Activated CD4-positive, CD25-positive, alpha-beta regulatory T cell treated with anti-CD3 and anti-CD28 coated beads, Interleukin-2, amount 50 U/mL, for 16 hours (primary cell): ENCODE measurements at places on chromosomes 2 and 18.

DNA sequence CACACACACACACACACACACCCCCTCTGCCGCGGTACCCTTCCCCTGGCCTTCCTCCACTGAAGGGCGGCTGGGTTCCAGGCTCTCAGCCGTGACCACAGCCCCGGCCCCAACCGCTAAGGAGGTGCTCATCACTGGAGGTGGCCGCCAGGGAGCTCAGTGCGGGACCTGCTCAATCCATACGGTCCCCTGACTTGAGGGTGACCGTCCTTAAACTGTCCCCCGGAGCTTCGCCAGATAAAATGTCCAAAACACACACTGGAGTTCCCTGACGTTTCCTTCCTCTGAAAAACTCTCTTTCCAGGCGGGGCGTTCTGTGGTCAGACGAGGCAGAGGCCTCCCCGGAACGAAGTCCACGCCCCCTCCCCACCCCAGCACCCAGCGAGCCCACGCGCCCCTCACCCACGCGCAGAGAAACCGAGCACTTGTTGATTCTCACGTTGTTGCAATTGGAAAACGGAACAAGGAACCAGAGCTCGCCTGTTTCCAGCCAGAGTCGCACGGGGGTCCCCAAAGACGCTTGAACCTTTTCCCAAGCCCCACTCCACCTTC lies 1.4 kb downstream of the MBP start:
- DNase-seq, result no peak

DNA sequence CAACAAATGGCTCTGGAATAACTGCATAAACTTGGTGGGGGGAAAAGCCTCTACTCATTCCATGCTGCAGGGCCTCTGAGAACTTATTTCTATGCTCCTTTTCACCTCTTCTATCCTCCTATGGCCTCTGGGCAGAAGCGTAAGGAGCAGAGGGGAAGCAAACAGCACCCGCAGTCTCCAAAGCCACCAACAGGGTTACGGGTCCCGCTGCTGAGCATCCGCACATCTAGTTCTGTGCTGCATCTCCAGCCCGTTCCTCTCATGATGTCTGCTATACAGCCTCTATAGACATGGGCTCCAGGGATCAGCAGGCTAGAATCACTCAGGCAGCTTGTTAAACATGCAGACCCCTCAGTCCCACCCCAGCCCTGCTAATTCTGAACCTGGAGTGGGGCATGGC lies 25.9 kb downstream of the PSTPIP2 start:
- no peak for DNase-seq

GRCh38 chr2:70188460-70188859 lies 2.4 kb downstream of the C2orf42 start:
- DNase-seq, result no peak

GRCh38 chr2:20662308-20662937 lies 4.5 kb upstream of the GDF7 start:
- DNase-seq, result no peak

GRCh38 chr2:240732911-240733622 lies 41.4 kb downstream of the AQP12A start:
- no peak for DNase-seq

DNA sequence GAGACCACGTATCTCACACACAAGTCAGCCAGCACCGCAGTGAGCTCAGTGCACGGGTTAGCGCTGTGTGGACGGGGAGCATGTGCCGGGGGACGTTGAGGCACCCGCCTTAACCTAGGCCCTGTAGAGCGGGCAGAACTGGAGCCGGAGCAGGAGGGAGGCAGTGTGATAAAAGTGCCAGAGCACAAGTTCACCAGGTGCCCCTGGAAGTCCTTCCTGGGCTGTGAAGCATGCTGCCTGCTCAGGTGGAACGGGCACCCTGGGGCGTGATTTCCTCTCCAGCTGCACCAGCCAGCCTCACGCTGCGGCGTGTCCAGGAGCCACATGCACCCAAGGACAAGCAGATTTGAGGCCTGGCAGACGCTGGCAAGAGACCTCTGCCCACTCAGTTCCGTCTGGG lies 50.3 kb downstream of the ITGB1BP1 start:
- no peak for DNase-seq

GRCh38 chr2:75495862-75496261 lies 64.9 kb downstream of the EVA1A start:
- DNase-seq, result no peak

GRCh38 chr18:459814-460593 lies 40.5 kb downstream of the COLEC12 start:
- no peak for DNase-seq

GRCh38 chr2:10524341-10524740 lies 76.2 kb upstream of the ODC1 start:
- no peak for DNase-seq

DNA sequence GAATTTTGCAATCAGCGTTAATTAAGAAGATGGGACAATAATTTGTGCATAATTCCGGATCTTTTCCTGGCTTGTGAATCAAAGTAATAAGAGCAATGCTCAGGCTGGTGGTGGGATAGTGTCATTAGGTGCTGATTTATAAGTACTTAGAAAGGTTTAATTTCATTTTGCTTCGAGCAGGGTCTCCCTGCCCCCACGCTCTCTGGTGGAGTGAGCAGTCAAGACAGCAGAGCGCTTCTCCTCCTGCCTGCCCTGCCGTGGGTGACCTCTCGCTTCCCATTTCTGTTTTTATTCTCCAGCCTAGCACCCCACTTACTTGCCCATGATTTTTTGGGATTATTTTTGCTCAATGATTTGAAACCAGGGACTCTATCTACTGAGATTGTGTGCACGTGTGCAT lies 7.1 kb downstream of the ASB18 start:
- no peak for DNase-seq

DNA sequence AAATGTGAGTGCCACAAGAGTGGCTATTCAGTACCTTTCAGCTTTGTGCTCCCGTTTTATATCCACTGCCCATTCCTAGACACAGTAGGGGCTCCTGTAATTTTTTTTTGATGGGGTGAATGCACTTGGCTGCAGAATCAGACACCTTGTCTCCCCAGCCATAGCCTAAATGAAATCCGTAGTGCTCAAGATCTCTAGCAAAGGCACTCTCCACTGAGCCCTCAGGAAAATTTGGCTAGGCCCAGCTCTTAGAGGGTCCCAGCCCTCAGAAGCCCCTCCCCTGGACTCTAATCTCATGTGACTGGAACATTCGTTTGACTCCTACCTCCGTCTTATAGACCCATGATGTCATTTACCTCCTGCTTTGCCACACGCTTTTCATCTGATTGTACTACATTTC lies 323.9 kb downstream of the SMAD2 start:
- no peak for DNase-seq

DNA sequence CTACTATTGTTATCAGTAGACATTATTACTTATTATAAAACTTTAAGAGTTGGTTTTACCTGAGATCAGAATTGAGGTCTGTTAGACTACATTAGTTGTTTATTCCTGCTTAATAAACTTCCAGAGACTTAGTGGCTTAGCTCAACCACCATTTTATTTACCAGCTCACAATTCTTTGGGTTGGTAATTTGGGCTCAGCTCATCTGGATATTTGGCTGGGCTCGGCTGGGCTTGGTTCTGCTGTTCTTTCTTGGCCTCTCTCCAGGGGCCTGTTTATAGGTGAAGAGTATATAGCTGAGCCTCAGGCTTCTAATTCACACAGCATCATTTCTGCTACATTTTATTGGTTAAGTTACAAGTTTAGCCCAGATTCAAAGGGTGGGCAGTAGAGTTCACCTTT lies 67.9 kb downstream of the CCDC138 start:
- no peak for DNase-seq

GRCh38 chr2:30933496-30933895 lies 126.2 kb upstream of the CAPN13 start:
- DNase-seq, result no peak

GRCh38 chr2:134479696-134480330 lies 225.9 kb downstream of the MGAT5 start:
- DNase-seq, result no peak

DNA sequence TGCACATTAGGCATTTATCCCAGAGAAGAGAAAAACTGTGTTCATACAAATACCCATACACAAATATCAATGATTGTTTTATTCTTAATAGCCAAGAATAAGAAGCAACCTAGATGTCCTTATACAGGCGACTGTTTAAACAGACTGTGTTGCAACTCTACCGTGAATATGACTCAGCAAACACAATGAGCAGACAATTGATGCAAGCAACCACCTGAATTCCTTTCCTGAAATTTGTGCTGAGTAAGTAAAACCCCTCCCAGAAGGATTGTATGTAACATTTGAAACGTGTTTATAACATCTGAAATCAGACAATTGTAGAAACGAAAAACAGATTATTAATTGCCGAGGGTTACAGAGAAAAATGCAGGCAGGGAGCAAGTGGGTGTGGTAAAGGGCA lies 621.9 kb upstream of the SOX11 start:
- no peak for DNase-seq

DNA sequence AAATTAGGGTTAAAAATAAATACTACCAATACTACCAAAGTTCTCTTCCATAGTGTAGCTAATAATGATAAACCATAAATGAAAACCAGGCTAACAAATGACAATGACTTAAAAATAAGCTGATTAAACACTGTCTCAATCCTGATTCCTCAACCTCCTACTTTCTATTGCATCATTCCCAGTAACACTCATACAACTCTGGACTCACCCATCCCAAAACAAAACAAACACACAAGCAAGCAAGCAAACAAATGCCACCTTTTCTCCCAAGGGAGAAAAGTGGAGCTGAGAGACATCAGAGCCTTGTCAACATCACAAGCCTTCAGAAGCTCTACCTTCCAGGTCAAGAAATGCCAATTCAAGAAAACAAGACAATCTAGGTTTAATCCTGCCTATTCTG lies 620.7 kb downstream of the NYAP2 start:
- DNase-seq, result no peak

GRCh38 chr2:17792515-17792914 lies 23.7 kb upstream of the MSGN1 start:
- no peak for DNase-seq

DNA sequence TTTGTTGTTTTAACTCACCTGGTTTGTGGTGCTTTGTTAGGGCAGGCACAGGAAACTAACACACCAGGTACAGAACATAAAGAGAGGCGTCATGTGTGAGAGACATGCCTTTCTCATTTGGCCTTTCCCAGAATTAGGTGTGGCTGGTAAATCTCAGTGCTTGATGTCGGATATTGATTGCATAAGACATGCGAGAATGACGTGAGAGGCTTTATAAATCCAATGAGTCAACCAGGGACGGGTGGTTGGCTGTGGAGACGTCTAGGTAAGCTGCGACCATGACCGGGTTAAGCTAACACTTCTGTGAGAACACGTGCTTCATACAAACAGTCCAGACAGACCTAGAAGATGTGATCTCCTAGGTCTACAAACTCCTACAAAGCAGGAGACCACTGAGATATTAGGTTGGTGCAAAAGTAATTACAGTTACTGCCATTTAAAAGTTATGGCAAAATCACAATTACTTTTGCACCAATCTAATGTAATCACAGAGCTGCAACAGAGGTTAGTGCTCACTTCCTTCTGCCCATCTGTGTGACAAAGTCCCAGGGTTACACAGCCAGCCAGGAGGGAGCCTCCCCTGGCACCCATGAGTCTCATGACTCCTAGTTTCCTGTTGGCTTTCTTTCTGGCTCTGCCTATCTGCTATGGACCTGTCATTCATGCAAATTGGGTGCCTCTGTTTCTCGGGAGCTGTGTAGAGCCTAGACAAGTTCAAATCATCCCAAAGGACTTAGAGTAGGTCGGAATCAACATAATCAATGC lies 98.9 kb upstream of the ATP8B1 start:
- DNase-seq, result no peak

DNA sequence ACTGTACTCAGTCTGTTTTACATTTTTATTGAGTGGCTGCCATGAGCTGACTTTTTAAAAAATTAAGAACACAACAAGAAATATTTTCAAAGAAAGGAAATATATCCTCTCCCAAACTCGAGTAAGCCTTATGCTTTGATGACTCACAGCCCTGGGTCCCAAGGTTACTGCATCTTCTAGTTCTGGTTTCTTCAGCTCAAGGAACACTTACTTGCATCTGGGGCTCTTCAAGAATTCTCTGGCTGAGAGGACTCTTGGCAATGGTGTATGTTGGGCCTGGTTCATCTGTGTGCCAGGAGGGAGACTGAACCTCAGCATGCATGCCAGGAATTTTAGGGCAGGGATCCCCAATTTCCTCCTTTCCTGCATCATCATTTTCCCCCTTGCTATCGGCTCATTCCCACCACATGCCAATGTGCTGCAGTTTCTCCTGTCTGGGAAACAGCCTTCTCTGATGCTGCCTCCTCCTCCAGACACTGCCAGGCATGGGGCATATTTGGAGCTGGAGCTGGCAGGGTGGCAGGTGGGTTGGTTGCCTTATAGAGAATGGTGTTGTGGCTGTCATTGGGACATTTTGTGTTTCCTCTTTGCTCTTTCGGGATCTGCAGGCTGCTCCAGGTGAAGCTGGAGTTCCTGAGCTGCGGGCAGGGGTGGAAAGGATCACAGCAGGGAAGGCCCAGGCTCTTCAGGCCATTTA lies 192.2 kb upstream of the HS6ST1 start:
- DNase-seq, result no peak

- no peak for DNase-seq
Observed at GRCh38 chr2:190343089-190343535, 277 bp upstream of the INPP1 start.

DNA sequence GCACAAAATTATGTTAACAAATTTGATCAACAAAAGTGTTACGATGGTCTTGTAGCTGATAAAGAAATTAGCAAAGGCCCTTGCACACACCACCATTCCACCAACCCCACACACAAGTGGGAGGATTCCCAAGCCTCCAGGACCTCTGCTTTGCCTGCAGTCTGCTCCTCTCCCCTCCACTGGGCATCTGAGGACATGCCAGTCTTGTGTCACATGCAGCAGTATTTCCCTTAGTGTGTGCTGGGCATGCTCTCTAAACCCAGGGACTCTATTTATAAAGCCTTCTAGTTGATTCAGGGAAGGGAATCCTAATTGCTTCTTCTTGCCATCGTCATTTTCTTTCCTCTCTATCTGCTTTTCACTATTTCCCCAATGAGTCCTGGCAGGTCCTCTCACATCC lies 53.3 kb downstream of the KCTD18 start:
- DNase-seq, result no peak

DNA sequence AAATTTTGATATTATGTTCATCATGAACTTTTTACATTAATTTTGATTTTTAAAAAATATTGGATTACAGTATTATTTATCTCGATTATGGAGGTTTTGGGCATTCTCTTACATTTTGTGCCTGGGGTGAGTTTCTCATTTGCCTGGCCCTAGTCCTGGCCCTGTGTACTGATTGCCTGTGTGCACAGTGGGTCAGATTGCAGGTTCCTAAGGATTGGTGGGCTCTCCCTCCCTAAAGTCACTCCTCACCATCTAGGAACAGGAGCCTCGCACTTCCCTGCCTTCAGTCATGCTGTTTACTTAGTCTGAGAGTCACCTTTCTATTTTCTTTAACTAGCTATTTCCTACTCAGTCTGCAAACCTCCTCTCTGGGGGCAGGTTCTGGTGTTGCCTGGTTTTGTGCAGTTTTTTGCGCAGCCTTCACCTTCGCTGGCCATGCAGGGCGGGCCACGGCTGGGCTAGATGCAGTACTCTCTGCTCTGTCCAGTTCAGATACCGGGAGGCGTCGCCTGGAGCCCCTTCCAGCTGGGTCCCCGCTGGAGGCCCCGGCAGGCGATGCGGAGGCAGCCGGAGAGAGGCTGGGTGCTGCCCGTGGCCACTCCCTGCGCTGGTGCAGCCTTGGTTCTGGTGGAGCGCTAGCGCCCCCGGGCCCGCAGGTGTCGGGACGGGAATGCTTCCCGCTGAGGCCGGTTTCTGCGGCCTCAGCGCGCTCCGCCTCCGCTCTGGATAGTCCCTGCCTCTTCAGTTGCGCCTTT lies 23.3 kb upstream of the MC5R start:
- no peak for DNase-seq
